ENCODE measurements at places on chromosomes 7 and 10.

- DNase-seq, result no peak
- no peaks in the 10 kb centered on the region for H3K36me3 ChIP-seq
- no peak overlapping the region for H3K4me3 ChIP-seq
- H3K4me1 ChIP-seq, result no peaks in the 10 kb centered on the region
- no peak overlapping the region for H3K27ac ChIP-seq
- H3K27me3 ChIP-seq, result peaks cover 7% of the 10 kb centered on the region
Observed at GRCh38 chr7:77454802-77455201, 38.7 kb upstream of the GSAP start.

DNA sequence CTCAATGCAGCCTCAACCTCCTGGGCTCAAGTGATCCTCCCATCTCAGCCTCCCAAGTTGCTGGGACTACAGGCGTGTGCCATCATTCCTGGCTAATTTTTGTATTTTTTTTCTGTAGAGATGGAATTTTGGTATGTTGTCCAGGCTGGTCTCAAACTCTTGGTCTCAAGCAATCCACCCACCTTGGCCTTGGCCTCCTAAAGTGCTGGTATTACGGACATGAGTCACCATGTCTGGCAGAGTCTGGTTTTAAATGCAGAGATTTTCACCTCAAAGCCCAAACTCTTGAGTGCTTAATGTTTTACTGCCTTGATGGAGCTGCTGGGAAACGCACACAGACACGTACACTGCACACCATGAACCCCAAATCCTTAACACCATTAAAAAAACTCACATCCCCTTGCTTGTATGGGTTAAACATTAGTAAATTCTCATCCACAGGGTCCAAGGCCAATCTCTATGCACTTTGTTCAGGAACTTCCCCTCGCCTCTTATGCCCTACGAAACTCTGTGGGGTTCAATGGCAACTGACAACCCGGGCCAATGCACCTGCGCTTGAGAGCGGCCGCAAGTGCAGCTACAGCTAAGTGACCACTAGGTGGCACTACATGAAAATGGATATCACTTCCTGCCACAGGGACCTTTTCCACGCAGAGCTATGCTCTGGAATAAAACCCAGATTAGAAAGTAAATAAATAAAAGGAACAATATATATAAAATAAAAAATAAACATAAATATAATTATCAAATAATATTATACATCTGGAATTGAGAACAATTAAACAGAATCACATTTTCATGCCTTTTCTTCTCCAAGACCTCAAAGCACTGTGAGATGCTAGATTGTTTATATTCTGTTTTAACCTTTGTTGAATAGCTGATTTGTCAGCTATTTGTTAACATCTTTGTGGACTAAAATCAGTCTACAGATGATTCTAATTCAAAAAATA is 66.9 kb upstream of the AFAP1L2 start:
- peaks cover 35% of the 10 kb centered on the region for H3K36me3 ChIP-seq
- H3K4me1 ChIP-seq, result peaks cover 33% of the 10 kb centered on the region
- DNase-seq, result peak; percentile 74

GRCh38 chr7:45625067-45625466 is 50.9 kb downstream of the ADCY1 start:
- no peaks in the 10 kb centered on the region for H3K27me3 ChIP-seq
- DNase-seq, result no peak
- no peak overlapping the region for H3K4me3 ChIP-seq
- H3K36me3 ChIP-seq, result no peaks in the 10 kb centered on the region

- peaks cover 81% of the 10 kb centered on the region for H3K27me3 ChIP-seq
- no peak overlapping the region for H3K27ac ChIP-seq
- peaks cover 13% of the 10 kb centered on the region for H3K4me1 ChIP-seq
- peak; percentile 78 for DNase-seq
- peak overlapping the region; percentile 71 for H3K4me3 ChIP-seq
- no peaks in the 10 kb centered on the region for H3K36me3 ChIP-seq
Observed at GRCh38 chr10:28668363-28669226, 8.7 kb upstream of the BAMBI start.

GRCh38 chr7:31126976-31127375 is 74.9 kb downstream of the ADCYAP1R1 start:
- H3K4me1 ChIP-seq, result no peaks in the 10 kb centered on the region
- H3K4me3 ChIP-seq, result no peak overlapping the region
- no peaks in the 10 kb centered on the region for H3K36me3 ChIP-seq
- no peak overlapping the region for H3K27ac ChIP-seq

DNA sequence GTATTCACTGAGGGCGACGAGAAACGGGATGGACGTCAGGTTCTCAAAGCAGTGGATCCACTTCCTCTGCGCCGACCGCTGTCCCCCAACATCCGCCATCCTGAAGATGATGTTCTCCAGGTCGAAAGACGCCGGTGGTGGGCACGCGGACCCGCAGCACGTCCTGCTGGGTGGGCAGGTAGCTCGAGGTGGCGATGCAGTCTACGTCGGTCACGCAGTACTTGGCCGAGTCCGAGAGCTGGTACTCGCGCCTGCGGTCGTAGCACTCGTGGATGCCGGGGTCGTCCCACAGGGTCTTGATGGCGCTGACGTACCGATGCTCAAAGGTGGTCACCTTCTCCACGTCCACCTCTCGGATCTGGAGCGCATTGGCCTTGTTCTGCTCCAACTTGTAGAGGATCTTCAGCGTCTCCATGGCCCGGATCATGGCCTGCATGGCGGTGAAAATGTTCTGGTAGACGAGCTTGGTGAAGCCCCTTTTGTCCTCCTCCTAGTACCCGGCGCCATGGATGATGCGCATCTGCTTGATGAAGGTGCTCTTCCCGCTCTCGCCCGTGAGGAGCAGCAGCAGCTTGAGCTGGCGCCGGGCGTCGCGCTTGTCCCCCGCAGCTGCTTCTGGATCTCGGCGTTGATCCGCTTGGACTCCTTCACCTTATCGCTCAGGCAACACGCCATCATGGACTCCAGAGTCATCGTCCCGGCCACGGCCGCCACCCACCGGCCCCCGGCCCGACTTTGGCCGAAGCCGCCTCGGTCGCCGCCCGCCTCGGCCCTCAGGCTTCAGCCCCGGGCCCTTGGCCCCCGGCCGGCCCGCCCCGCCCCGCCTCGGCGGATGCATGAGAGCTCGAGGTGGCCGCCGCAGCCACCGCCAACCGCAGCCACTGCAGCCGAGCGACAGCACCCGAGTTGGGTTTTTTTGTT is 122.9 kb upstream of the KCTD7 start:
- no peak overlapping the region for H3K27ac ChIP-seq
- no peaks in the 10 kb centered on the region for H3K36me3 ChIP-seq
- peak overlapping the region; percentile 48 for H3K4me3 ChIP-seq
- peak; percentile 65 for DNase-seq
- H3K27me3 ChIP-seq, result peaks cover 62% of the 10 kb centered on the region
